Activated T-helper 2 cell treated with anti-CD3 and anti-CD28 coated beads, Interferon-gamma antibody, Interleukin-2, Interleukin-4, amounts not matched to agents 10 μg/mL and 5 μg/mL and 100 μg/mL, durations not matched to agents 14 hours and 24 hours and 36 hours (primary cell): ENCODE measurements at places on chromosomes 6 and 20.

DNA sequence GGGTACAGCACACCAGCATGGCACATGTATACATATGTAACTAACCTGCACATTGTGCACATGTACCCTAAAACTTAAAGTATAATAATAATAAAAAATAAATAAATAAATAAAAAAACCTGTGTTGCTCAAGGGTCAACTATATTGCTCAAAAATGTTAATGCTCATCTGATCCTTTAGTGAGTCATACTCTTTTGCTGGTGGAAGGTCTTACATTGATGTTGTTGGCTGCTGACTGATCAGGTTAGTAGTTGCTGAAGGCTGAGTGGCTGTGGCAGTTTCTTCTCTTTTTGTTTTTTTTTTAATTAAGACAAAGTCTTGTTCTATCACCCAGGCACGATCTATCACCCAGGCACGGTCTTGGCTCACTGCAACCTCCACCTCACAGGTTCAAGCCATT lies 29.6 kb upstream of the SMIM26 start:
- DNase-seq = no peak
- H3K27me3 ChIP-seq = no peaks in the 10 kb centered on the region
- H3K27ac ChIP-seq = no peak overlapping the region
- peaks cover 8% of the 10 kb centered on the region for H3K4me1 ChIP-seq

GRCh38 chr6:41463062-41463930 lies 82.9 kb upstream of the FOXP4 start:
- peaks cover 37% of the 10 kb centered on the region for H3K27me3 ChIP-seq
- H3K4me1 ChIP-seq = no peaks in the 10 kb centered on the region
- H3K36me3 ChIP-seq = no peaks in the 10 kb centered on the region
- no peak for DNase-seq

- H3K27me3 ChIP-seq = peaks cover 13% of the 10 kb centered on the region
- DNase-seq = no peak
- no peaks in the 10 kb centered on the region for H3K4me1 ChIP-seq
- H3K27ac ChIP-seq = no peak overlapping the region
- H3K4me3 ChIP-seq = no peak overlapping the region
- no peaks in the 10 kb centered on the region for H3K36me3 ChIP-seq
Observed at GRCh38 chr6:17808609-17809008, 101.9 kb upstream of the NUP153 start.

DNA sequence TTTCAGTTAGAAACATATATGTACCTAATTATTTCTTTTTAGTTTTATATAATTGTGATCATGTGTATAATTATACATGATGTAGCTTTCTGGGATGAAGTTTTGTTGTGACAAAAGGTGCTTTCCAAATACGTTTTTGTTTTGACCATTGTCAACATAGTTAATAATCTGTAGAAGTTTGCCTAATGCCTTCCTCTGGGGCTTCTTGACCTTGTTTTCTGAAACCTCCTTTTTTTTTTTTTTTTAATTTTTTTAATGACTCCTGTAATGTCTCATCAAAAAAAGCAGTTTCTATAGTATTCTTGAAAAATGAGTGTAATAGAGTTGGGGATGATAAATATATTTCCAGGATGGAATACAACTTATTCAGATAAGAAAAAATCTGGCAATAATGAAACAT lies 434.7 kb upstream of the SOX4 start:
- no peak overlapping the region for H3K27ac ChIP-seq
- H3K36me3 ChIP-seq = no peaks in the 10 kb centered on the region
- DNase-seq = no peak
- H3K27me3 ChIP-seq = no peaks in the 10 kb centered on the region
- H3K4me3 ChIP-seq = no peak overlapping the region
- H3K4me1 ChIP-seq = peaks cover 35% of the 10 kb centered on the region

DNA sequence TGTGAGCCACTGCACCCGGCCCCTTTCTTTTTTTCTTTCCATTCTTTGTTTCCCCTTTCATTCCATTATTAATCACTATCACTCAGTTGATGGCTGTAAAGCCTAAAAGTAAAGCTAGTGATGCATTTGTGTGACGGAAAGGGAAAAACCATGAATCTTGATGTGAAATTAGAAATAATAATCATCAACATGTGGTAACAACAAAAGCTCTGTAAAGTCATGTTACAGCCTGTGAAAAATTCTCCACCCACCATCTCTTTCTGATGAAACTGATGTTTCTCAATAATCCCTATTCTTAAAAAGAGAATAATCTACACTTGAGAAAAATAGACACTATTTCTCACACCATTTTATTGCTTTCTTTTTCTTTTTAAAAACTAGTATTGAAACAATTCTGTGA lies 80.0 kb downstream of the CRYBG1 start:
- no peaks in the 10 kb centered on the region for H3K36me3 ChIP-seq
- H3K27me3 ChIP-seq = peaks cover 53% of the 10 kb centered on the region
- no peak for DNase-seq
- no peak overlapping the region for H3K4me3 ChIP-seq

DNA sequence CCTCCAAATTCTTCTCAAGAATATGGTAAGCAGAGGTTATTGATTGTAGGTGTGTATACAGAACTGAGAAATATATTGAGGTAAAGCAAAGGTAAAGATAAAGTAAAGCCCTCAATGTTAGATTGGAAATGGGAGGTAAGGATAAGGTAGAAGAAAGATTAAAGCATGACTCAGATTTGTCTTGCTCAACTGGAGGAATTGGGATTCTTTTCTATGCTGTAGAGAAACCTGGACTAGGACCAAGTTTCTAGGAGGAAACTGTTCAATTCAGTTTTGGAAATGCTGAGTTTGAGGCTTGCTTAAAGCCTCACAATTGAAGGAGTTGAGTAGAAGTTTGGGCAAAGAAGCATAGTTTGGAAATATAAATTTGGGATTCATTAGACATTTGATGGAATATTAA lies 634.0 kb upstream of the PTCHD4 start:
- no peak for DNase-seq
- H3K27ac ChIP-seq = no peak overlapping the region
- H3K4me1 ChIP-seq = no peaks in the 10 kb centered on the region
- H3K36me3 ChIP-seq = no peaks in the 10 kb centered on the region
- H3K4me3 ChIP-seq = no peak overlapping the region
- H3K27me3 ChIP-seq = no peaks in the 10 kb centered on the region

DNA sequence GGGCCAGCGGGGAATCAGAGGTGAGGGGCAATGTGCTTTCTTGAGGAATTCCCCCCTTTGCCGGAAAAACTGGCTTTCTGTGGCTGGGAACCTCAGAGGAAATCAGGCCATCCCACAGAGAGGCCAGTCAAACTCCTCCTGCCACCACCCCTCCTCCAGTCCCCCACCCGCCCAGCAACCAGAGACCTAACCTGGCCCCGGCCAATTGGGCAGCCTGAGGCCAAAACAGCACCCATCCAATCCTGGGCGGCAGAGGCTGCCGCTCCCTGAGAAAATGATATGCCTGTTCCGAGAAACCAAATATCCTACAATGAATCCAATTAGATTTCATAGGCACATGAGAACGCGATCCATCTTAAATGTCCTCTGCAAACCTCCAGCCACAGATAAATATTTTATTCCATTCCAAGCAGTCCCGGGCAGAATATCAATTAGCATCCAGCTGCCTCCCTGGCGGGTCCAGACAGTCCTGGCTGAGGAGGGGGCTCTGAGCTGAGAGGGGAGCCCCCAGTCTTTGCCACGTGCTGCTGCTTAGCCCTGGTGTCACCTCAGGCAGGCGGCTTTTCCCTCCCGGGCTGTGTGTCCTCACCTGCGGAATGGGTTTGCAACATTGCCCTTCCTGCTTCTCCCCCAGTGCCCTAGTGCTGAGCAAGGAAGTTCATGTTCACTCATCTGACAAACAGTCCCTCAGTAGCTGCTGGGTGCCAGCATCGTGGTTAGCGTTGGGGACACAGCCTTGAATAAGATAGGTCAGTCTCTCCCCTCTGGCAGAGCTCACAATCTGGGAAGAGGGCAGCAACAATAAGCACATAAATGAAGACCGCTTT lies 95.0 kb downstream of the DLGAP4 start:
- no peaks in the 10 kb centered on the region for H3K36me3 ChIP-seq
- H3K27ac ChIP-seq = no peak overlapping the region
- DNase-seq = no peak
- no peak overlapping the region for H3K4me3 ChIP-seq
